ENCODE measurements at places on chromosomes 16 and 17. TPM values are rescaled to one million over a fixed set of nuclear protein-coding genes. Genes with fewer than 3 reads are reported as not detected.

DNA sequence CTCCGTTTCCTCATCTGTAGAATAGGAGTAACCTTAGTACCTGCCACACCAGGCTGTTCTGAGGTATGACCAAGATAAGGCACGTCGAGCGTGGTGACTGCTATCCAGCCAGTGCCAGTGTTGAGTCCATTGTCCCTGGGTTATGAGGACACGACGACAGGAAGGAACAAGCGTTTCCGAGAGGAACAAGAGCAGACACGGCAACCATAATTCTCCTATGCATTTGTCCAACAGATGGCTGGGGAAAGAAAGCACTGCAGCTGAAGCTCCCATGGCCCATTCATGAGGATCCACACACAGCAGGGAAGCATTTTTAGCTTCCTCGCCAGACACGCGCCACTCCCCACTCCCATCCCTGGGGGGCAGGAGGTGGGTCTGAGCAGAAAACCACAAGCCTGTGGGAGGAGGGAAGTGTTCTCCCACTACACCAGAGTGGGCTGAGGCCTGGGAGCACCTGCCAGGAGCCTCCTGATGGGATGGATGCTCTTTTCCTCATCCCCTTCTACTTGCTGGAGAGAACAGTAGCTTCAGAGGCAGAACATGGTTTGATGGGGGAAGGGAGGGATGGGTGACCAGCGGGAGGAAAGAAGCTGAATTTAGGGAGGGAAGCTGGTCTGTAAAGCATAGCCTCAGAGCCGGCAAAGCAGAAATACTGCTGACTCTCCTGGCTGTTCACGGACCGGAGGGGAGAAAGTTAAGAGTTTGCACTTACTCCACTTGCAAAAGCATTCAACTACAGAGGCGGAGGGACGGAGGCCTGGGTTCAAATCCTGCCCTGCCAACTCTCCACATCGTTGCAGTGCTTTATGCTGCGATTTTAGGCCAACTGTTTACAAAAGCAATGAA, 2.7 kb downstream of the COTL1 start:
- no peak for DNase-seq

DNA sequence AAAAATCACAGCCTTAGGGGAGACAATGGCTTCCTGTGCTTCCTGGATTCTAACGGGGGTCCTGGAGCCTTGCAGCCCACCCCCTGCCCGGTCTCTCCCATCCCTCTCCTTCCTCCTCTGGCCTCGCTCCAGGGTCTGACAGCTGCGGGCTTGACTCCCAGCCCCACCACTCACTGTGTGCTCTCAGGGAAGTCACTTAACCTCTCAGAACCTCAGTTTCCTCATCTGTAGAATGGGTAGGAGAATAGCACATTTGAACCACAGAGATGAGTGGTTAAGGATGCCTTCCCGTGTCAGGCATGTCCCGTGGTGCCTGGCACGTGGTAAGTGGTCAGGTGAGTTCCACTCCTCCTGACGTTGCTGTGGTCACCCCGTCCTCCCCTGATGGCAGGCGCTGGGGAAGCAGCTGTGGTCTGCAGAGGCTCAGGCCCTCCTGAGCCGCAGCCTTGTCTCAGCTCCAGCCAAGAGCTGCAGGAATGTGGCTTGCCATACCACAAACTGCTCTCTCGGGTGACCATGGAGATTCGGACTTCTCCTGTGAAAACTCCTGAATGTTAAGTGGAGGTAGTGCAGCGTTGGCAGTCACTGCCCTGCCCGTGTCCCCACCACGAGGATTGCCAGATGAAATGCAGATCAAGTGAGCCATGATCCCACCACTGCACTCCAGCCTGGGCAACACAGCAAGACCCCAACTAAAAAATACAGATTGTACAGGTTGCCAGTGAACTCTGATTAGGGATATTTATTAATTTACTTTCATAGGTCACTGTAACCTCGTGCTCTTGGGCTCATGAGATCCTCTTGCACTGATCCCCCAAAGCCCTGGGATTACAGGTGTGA, 85.7 kb downstream of the NT5M start:
- DNase-seq = peak; percentile 76

EFCAB13 gene
- total RNA-seq = 7.0 TPM

GRCh38 chr17:41689497-41690299, 1.0 kb downstream of the EIF1 start:
- peak; percentile 65 for DNase-seq

SEPTIN12 gene
- total RNA-seq = not detected

DNA sequence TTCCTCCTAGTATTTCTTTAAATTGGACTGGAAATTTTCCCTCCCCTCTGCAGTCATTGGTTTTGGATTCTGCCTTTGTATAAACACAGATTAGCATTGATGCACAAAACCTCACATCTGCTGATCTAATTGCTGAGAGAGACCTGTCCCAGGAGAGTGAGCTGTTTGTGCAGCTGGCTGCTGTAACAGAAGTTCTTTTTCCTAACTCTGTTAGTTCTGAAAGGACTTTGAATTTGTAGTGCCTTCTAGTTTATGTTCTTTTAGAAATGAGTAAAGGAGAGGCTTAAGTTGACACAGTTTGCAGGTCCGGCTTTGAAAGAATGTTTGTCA, 45.2 kb upstream of the KPNB1 start:
- DNase-seq = peak; percentile 93

DNA sequence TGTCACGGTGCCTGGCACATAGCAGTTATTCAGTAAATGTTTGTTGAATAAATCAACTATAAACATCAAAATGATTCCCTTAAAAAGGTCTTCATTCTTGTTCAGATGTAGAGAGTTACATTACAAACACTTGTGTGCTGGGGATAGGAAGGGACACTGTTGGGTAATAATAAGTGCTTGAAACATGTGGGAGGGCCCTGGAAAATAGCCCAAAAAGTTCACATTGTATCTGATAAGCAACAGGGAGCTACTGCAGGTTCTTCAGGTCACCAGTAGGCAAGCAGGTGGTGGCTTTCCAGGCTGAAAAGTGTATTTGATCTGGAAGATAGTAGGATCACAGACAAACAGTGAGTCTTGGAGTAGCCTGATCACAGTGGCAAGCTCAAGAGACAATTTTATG, 19.0 kb upstream of the ZNF652 start:
- no peak for DNase-seq

DNA sequence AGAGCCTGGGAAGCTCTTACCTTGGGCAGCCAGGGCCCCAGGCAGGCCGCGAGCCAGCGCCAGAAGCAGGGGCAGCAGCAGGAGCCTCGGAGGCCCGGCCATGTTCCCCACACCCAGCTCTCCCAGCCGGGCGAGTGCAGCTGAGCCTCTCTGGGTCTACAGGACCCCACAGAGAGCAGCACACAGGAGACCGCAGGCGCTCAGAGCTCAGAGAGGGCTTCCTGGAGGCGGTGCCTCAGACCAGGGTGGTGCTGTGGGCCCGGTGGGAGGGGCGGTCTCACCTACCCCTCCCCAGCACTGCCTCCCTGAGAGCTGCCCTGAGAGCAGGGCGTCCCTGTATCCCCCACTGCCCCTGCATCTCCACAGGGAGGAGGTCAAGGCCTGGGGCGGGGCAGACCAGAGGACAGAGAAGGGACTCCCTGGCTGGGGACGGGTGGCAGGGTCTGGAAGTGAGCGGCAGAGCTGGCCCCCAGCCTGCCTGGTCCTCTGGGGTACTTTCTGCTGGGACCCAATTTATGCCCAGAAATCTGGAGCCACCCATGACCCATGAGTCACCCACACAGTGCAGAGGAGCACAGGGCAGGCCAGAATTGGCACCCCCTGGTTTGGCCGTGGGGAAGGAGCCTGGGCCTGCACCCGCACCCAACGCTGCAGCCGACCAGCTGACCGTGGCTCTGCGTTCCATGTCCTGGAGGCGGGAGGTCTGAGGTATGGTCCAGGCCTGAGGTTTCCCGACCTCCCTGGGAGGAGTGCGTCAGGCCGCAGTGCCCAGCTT, at the start of gene CD7:
TSS of gene CD7 (minus strand) at position 215 of the 775 bp plus-strand sequence. CDS start at position 102, 113 bp downstream.
- peak; percentile 49 for DNase-seq

DNA sequence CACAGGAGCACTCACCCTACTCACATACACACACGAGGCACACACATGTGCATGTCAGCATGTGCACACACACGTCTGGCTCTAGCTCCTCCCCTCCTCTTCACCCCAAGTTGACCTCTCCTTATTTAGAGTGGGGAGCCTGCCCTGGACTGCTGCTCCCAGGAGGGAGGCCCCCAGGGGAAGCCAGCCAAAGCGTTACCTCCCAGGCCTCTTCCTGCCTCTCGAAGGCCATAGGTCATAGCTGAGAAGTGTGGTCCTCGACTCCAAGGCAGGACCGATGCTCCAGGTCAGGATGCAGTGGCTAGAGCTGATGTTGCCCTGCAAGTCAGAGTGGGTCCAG, 18.8 kb downstream of the POLR3K start:
- DNase-seq = no peak

DNA sequence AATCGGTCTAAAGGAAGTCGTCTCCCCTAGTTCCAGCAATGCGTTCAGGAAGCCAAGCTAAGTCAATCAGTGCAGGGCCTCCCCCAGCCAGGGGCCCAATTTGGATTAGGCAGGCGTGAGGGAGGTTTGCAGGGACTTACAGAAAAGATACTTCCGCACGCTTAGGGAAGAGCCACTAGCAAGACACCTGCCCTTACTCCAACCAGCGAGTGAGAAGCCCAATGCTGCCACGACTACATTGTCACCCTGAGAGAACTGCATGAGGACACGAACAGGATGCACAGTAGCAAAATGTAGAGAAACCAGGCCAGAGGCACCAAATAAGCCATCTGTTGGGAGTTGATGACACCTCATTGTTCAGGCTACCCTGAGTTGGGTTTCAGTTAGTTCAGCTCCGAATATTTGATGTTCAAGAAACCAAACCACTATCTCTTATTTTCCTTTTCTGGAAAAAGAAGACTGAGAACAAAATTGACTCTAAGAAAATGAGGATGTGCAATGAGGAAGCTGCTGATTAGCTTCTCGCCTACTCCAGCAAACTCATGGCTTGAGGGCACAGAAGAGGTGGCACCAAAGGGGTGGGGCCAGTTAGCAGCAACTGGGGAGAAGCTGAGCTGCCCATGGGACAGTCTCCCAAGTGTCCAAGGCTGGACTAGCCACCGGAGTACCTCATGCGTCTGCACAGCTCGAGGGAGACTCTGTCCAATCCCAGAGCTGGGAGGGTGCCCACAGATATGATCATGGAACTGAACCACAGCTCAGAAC, 29.3 kb downstream of the TK2 start:
- DNase-seq = no peak

MRPL45 gene
- total RNA-seq = 41.9 TPM

- no peak for DNase-seq
Measured at GRCh38 chr16:60127196-60127595, 1393.1 kb upstream of the GOT2 start.

- DNase-seq = no peak
Measured at GRCh38 chr16:53614346-53614745, 89.3 kb downstream of the RPGRIP1L start.

APPBP2 gene
- total RNA-seq = 21.4 TPM

GRCh38 chr17:987931-988330, 8.4 kb upstream of the NXN start:
- no peak for DNase-seq

DNA sequence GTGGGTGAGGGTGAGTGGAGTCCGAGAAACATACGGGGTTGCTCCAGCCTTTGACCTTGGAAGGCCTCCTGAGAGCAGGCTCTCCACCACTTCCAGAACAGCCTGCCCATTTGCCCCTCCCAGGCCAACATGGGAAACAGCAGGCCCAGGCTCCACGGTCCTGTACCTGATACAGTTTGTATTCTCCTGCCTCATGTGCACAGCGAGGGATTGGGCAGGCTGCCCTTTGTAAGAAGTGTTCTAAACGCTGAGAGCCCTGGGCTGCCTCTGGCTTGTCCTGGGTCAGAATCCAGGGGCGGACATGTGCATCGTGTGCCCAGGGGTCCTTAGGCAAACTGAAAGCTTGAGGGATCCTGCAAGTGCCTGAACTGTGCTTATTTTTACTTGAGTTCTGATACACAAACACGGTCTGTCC, 3.4 kb upstream of the CBX2 start:
- no peak for DNase-seq

GUCY2D gene
- not detected for total RNA-seq

BRIP1 gene
- 38.4 TPM for total RNA-seq

HCFC1R1 gene
- 18.9 TPM for total RNA-seq

RNU2-1 gene
- total RNA-seq = not detected

DNA sequence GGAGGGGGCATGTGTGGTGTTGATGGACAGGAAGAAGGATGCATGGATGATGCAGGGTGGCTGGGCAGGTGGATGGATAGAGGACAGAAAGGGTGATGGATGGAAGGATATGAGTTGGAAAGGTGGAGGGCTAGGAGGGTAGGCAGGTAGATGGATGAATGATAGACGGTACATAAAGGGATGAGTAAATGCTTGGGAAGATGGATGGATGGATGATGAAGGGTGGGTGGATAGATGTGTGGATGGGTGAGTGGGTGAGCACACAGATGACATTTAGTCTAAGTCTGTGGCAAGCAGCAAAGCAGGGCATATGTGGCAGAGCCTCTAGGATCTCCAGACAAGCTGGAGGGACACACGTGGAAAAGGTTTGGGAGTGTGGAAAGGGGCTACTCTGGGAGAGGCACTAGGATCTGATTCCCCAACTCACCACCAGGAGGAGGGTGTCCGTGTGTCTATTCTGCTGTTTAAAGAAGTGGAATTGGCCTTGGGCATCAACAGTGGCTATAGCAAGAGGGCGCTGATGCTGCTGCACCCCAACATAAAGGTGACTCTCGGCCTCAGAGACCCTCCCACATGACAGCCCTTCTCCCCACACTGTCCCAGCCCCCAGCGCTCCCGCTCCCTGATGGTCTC, 8.2 kb downstream of the PLD2 start:
- DNase-seq = no peak

GRCh38 chr17:77165577-77165976, 24.8 kb downstream of the SEC14L1 start:
- DNase-seq = no peak
